ENCODE measurements at places on chromosomes 4 and X.

GRCh38 chrX:85309717-85310116, 65.9 kb downstream of the ZNF711 start:
- no peak for ATAC-seq

DNA sequence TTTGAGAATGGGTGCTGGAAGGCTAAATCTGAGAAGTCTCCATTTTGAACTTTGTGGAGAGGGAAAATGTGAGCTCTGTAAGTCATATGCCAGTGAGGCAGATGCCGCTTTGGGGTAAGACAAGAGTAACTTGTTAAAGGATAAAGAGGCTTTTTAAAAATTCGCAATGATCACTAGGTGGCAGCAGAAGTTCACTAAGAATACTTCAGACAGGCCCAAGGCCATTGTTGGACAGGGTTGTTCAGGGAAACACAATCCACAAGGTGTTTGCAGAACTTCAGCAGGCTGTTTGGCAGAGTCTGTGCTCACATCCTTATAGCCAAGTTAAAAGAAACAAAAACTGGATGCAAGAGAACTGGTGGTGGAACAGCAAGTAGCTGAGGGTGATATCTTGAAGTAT, 13.7 kb upstream of the PIGA start:
- peak; percentile 79 for ATAC-seq

DNA sequence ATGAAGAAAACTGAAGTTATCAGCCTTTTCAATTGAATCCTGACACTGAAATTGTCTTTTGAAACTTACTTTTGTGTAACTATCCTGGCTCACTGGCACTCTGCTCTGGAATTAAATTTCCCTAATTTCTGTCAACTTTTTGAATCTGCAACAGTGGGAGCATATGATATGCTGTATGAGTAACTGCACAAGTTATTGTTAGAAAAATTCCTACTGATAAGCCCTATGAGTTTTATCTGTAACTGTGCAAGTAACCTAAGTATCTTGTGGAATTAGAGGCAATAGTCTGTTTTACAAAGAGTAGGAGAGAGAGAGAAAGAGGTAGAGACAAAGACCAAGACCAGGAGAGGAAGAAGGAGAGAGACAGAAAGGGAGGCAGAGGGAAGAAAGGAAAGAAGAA, 9.2 kb upstream of the HPGD start:
- no peak for ATAC-seq

DNA sequence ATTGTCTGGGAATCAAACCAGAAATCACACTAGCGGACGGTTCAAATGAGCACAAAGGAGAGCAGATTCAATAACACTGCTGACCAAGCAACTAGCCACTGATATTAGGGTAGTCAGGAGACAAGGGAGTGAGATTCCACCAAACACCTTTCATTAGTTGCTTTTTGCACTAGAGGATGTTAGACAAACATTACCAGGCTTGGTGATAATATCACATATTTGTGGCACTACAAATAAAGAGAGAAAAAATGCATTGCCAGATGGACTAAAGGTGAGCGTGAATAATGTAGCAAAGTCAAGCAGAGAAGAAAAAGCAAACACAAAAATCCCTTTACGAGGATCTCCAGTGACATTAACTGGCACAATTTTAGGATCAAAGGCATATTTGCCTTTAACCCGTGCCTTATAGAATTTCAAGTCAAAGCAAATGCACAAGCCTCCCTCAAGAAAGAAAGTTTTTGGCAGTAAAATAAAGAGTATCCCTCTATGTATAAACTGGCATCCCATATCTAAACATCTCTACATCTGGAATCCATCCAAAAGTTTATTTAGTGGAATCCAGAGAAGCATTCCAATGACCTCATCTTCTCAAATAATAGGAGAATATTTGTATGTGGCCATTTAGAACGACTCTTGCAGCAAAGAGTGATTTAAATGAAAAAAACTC, 290.9 kb downstream of the KCTD8 start:
- ATAC-seq: no peak

GRCh38 chr4:124322234-124323065, 390.1 kb downstream of the ANKRD50 start:
- no peak for ATAC-seq

DNA sequence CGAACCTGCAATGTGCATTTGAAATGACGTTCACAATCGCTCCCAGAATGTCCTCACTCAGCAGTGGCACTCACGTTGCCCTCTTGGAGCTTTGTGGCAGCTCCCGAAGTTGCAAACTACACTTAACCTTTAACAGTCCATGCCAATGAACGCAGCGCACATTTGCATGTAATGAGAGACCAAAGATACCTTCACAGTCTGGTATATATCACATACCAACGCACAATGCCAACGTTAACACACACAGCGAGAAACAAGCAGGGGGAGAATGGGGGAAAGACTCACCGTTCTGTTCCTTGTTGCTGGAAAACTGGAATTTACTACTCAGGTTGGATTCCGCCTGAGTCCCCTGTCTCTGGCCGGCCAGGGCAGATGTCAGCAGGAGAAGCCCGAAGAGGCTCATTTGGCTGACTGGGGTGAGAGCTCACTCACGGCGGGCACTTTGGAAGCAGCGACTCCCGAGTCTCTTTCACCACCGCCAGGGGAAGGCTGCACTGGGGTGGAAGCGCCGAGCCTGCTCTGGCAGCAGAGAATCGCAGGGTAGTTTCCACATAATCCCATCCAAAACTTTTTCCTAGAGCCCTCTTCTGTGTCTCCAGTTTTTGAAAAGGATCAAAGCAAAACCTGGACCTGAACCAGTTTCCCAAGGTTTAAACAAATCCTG, 966 bp downstream of the PDGFC start:
- peak; percentile 59 for ATAC-seq

DNA sequence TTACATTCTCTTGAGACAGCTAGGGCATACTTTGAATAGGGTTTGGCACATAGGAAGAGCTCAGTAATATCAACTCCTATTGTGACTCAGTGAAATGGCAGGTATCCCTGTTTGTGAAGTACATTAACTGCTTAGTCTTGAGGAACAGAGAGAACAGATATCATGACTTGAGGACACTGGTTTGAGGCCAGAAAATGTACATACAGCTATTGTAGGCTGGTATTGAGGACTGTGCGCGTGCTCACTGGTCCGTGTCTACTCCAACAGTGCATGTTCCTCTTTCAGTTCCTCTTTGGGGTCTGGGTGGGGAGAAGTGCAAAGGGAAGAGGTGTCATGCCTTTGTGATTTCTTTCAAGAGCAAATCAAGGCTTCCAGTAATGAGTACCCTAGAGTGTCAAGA, 34.6 kb upstream of the TBC1D9 start:
- ATAC-seq: peak; percentile 36

- ATAC-seq: no peak
Observed at GRCh38 chr4:33171873-33172525, 2451.8 kb downstream of the PCDH7 start.

DNA sequence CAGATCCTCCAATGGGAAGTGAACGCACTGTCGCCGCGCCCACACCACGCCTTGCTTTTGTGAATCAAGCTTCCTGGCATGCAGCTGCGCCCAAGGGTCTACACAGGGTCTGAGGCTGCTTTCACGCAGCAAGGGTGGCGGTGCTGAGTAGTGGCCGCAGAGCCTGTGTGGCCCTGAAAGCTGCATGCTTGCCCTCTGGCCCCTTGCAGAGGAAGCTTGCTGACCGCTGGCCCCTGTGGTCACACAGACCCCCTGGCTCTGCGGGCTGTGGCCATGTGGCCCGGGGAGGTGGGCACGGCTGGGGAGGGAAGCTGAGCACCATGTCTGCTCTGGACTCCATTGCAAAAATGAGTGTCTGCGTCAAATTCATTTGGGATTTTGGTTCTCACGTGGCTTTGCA, 8.8 kb downstream of the DOK7 start:
- no peak for ATAC-seq

DNA sequence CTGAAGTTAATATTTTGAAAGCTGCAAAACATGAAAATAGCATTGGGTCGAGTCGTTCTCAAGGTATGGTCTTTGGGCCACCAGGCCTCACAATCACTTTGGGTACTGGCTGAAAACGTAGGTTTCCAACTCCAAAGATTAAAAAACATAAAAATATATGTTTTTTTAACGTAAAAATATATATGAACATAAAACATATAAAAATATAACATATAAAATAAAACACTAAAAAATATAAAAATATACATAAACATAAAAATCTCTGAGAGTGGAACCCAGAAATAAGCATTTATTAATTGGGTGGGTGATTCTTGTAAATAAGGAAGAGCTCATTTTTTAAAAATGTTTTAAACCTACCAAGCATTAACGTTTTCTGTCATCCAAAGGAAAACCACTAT, 666 bp upstream of the PDS5A start:
- no peak for ATAC-seq

DNA sequence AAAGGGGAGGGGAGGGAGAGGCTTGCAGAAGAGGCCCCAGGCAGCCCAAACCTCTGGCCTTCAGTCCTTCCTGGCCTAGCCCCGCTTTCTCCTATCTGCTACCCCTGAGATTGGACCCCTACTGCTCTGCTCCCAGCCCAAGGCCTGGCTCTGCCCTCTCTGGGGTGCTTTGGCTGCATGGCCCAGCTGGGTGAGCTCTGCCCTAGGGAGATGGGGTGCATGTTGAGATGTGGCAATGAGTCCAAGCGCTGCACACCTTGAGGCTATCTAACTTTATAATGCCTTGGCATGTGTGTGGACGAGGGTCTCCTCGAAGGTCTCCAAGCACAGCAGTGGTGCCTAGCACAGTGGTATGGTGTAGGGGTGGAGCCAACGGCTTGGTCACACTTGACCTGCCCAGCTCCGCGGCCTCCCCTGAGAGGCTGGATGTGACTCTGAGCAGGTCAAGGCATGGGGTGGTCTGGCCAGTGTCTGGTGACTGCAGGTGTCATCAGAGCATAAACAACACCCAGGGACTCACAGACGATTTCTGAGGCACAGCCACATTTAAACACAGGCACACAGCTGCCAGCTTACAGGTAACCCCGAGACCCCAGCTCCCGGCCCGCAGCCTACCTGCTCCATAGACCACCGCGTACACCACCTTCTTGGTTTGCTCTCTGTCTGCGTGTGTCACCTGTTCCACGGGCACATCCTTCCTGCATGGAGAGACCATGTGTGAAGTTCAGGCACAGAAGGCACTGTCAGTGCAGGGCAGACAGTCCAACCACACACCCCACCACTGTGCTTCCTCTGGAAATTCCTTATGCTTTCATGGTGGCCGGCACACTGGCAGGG, 36.3 kb downstream of the NAT8L start:
- ATAC-seq: no peak

GRCh38 chrX:17689971-17690409, 47.3 kb upstream of the SCML1 start:
- peak; percentile 71 for ATAC-seq

DNA sequence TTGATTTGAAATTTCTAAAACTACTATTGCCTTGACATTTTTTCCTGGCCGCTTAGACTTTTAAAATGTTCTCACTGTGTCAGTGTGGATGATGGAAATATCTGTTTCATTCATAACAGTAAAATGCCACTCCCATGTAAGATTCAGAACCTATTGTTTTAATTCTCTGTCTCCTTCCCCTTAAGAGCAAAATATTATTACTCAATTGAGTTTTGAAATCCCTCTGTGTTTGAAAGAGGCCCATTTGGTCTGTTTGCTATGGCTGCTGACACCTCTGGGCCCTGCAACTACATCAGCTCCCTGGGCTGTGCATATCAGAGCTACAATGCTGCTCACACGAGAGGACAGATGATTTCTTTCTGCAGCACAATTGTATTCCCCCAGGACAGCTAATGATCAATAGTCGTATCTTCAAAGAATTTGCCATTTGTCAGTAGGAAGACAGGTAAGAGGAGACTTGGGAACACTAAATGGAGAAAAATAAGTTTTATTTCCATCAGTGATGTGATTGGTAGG, 388.0 kb upstream of the GALNT7 start:
- ATAC-seq: no peak

DNA sequence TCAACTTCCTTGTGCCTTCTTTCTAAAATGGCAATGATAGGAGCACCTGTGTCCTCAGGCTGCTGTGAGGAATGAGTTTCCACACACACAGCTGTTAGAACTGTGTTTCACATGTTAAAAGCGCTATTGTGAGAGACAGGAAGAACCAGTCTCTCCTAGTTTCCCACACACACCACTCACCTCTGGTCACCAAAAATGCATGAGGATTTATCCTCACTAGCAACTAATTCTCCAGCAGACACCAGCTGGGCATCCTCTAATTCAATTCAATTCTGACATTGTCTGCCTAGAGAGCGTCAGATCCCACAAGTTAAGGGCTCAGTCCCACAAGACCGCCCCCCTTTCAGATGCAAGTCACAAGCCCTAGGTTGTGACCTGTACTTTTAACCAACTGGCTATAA, 29.0 kb upstream of the SLC2A9 start:
- no peak for ATAC-seq

GRCh38 chr4:110480031-110480549, 4.1 kb downstream of the ENPEP start:
- peak; percentile 55 for ATAC-seq

DNA sequence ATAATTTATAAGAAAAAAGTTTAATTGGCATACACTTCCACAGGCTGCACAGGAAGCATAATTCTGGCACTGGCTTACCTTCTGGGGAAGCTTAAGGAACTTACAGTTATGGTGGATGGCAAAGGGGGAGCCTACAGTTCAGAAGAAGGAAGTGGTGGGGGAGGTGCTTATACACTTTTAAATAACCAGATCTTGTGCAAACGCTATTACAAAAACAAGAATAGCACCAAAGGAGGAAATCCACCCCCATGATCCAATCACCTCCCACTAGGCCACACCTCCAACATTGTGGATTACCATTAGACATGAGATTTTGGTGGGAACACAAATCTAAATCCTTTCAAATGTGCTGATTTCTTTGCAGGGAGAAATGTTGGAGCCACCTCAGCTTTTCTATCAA, 287.7 kb downstream of the CPXCR1 start:
- ATAC-seq: no peak

DNA sequence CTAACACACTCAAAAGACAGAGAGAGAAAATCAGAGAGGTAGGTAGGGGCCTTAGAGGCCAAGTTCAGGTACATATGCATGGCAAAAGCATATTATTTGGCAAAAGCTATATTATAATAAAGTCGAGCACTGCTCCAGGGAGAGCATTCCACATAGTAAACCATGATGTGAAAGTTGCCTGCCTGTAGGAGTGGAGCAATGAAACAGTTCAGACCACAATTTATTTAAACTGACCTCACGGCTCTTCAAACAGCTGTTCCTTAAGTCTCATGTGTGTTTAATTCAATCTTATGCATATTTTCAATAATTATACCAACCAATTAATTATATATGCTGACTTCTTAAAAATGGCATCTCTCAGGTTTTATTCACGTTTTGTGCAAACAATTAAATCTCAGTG, 3.3 kb downstream of the RFC1 start:
- ATAC-seq: no peak

DNA sequence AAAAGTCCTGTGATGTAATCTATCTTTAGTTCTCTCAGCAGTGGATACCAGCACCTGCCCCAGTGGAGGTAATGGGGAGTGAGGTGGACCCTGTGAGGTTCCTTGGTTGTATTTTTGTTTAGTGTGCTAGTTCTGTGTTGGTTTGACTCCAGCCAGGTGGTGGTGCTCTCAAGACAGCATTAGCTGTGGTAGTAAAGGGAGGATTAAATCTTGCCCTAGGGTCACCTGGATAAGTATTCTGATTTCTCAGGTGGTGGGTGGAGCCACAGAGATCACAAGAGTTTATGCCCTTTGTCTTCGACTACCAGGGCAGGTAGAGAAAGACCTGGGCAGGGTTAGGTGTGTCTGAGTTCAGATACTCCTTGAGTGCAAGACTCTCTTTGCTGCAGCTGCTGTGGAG, 176.3 kb upstream of the EDA2R start:
- no peak for ATAC-seq

Measured in gastroesophageal sphincter (tissue), 4 donors.